ENCODE measurements at places on chromosomes 3 and 15.
A peak's percentile ranks its signal among the peaks of the same experiment; 100 is the strongest.

- no peak for DNase-seq
Observed at GRCh38 chr3:11140030-11140712, 14.1 kb upstream of the HRH1 start.

- DNase-seq, result no peak
Observed at GRCh38 chr15:36373550-36373949, 205.9 kb upstream of the CDIN1 start.

GRCh38 chr3:114490829-114491228, 197.0 kb downstream of the TIGIT start:
- DNase-seq, result no peak

DNA sequence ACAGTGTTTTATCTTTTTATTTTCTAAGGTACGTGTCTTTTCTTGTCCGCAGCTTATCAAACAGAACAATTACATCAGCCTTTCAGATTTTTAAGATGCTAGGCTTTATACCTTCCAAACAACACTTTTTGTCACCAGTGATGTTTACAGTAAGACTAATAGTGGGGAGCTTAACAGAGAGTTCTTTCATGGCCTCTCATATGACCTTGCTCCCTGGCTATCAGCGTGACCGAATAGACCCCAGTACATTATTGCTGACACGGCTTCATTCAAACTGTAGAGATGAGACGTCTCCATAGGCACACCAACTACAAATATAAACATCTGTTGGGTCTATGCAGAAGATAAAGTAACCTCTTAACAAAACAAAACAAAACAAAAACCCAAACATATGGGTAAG, 477.6 kb upstream of the KCNMB2 start:
- no peak for DNase-seq

GRCh38 chr15:56613811-56614210, 119.5 kb downstream of the ZNF280D start:
- no peak for DNase-seq

DNA sequence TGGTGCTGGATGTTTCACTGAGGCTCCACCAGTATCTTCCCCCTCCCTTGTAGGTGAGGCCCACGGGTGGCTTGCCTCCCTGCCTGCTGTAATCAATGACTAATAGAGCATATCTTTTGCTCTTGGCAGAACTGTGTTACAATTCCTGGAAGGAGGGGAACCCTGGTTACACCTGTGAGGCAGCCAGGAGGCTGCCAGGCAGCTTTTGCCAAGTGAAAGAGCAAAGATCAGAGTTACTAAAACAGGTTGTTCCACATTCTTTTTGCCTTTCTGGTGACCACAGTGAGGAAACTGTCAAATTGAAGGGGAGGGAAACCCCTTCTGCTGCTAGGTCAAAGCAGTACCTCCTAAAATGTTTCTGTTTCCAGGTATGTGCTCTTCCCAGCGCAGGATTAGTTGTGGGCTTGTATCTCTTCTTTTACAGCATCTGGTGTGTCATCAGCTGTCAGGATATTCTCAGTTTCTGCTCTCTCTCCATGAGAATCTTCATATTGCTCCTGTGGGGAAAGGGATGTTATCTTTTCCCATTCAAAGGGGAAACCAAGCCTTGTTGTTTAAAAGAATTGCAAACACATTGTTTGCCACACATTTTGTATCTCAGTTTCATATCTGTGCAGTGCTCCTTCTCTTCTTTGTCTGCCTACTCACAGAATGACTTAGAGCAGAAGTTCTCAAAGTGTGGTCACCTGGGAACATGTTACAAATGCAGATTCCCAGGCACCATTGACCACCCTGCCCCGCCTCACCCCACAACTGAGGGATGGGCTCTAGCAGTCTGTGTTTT, 137.4 kb upstream of the UMPS start:
- no peak for DNase-seq

DNA sequence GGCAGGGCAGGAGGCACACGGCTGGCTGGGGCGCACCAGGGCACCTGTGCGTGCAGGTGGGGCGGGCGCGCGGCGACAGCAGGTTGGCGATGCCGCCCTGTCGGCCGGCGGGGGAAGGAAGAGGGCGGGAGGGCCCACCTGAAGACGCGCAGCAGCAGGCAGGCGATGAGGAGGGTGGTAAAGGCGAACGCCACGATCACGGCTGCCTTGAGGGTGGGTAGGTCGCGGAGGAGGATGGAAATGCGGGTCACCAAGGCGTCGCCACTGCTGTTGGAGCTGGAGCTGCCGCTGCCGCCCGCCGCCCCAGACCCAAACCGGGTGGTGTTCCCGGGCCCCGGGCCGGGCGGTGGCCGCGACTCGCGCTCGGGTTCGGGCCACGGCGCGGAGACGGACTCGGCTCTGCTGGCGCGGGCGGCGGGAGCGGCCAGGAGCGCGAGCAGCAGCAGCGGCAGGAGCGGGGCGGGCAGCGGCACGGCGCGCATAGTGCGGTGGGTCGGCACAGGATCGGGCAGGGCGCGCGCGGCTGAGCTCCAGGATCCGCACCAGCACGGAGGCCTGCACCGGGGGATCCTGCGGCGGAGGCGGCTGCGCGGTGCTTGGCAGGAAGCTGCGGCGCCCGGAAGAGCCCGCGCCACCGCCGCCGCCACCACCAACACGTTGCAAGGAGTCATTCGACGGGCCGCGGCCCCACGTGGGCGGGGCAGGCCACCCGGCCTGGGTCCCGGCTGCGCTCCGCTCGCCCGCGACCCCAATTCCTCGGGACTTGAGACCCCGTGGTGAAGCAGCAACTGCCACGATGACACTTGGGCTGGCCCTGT, at the start of gene FAM174B:
TSS of gene FAM174B (minus strand) at position 598 of the 818 bp plus-strand sequence.
- no peak for DNase-seq

- no peak for DNase-seq
Observed at GRCh38 chr3:27713078-27713423, 9.1 kb downstream of the EOMES start.

GRCh38 chr3:59367150-59367549, 317.3 kb upstream of the CFAP20DC start:
- no peak for DNase-seq

DNA sequence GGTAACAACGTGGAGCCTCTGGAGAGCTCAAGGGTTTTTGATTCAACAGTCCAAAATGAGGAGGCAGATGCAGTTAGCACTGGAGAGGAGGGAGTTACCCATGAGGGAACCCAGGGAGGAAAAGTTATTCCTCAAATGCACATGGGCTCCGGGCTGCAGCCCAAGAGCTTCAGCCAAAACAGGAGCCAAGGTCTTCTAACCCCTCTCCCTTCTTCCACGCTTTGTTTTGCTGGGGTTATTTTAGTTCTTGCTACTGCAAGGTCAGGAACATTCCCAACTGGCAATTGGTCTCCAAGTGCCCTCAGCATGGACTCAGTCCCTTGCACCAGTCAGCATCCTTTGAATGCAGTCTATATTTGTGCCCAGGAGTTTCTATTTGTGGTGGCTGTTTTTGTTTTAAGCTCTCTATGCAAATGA, 90.0 kb downstream of the TGFBR2 start:
- DNase-seq, result no peak

GRCh38 chr3:105195260-105195659, 171.4 kb upstream of the ALCAM start:
- no peak for DNase-seq

GRCh38 chr3:42120866-42121265, 29.7 kb downstream of the TRAK1 start:
- no peak for DNase-seq

- DNase-seq, result peak; percentile 48
Observed at GRCh38 chr3:32175607-32176197, 62.8 kb upstream of the CMTM8 start.

DNA sequence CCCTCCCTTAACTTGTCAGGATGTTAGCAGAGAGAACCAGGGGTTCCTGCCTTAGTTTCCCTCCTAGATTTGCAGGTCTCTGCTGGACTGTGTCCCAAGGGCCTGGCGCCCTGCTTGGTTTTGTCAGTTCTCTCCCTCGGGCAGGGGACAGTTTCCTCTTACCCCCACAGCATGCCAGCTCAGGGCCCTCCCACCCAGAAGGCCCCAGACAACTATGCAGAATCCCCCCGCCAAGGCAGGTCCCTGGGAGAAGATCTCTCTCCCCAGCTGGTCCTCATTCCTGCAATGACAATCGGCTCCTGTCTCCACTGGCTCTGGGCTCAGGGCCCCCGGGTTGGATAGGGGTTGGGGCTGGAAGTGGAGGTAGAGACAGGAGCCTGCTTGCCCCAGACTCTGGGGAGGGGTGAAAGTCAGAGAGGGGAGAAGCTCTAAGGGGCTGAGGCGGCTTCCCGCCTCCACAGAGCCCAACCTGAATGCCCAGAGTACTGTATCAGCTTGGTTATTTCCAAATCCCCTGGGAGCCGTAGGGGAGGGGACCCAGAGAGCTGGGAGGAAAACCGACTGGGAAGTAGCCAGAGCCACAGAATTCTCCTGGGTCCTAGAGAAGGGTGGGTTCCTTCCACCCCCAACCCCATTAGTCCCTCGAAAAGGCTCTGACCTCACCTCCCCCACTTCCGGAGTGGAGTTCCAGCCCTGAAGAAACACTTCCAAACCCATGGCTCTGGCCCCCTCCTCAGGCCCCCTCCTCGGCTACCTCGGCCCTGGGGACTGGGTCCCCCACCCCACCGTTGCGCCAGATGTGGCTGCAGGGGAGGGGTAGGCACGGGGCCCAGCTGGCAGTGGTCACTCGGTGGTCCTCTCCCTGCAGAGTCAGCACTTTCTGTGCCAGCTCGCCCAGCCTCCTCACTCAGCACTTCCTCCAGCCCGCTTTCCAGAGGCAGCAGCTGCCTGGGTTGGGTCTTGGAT, 3.8 kb upstream of the LOXL1 start:
- no peak for DNase-seq

DNA sequence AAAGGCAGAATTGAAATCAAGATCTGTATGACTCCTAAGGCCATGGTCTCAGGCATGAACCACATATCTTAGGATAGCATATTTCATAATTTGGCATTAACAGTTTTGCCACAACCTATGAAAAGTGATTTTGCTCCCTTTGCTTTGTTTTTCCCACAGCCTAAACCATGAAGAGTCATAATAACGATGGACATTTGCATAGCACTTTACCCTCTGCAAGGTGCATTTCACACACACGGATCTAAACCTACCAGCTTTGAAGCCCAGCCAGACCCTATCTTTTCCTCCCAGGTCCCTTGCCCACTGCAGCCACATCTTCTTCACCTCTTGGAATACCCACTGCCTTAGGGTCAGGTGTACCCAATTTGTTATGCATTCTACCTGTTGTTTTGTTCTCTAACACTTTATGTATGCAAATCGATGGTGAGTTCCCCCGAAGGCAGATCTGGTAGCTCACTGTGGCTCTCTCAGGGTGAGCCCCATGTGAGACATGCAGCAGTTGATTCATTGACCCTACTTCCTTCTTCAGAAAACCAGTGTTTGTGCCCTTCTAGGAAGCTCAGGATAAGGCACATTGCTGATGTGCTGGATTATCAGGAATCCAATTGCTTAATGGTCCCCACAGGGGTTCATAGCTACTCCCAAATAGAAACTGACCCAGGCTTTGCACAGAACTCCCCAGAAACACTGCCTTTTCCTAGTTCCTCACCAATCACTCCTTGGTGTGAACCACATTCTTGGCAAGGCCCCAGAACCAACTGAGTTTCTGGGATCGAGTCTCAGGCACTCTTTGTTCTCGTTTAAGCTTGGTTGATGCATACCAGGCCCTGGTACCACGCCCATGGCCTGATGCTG, 8.7 kb downstream of the ARHGAP31 start:
- DNase-seq, result no peak

- DNase-seq, result peak; percentile 32
Observed at GRCh38 chr15:82663186-82663600, 16.0 kb upstream of the CPEB1 start.

GRCh38 chr3:14121859-14122258, 2.8 kb downstream of the CHCHD4 start:
- no peak for DNase-seq

DNA sequence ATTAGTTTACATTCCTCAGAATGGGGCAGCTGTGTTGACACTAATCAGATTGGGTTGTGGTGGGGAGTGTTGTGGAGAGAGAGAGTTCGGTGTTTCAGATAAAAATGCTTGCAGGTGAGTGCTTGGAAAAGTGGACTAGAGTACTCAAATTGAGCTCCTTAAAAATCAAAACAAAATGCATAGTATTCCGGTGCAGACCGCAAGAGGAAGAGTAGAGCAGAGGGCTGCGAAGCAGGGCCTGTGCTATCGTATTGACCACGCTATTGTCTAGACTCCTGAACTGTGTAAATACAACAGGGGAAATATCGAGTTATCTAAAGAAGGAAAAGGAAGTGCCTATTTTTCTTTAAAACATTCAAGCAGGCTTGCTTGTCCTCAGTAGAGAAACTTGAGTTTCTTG, 159.5 kb downstream of the TP63 start:
- DNase-seq, result no peak

DNA sequence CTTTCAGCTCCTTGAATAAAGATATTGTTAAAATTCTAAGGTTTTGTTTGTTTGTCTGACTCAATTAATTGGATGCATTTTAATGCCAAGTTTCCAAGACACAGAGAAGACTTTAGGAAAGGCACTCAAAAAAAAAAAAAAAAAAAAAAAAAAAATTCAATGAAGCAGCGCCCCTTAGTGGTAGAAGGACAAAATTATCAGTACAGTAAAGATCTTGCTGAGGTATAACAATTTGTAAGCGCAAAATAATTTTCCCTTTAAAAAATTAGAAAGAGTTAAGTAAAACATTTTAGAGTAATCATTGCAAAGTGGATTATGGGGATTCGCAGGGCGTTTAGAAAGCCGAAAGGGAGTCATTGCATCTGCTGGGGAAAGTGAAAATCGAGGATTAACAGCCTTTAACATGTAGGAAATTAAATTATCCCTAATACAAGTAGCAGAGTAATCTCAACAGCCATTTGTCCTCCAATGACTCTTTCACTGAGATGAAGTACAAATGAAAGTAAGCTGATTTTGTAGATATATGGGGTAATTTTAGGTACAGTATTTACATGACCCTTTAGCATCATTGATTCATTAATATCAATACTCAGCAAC, 5.8 kb upstream of the DIS3L start:
- no peak for DNase-seq

DNA sequence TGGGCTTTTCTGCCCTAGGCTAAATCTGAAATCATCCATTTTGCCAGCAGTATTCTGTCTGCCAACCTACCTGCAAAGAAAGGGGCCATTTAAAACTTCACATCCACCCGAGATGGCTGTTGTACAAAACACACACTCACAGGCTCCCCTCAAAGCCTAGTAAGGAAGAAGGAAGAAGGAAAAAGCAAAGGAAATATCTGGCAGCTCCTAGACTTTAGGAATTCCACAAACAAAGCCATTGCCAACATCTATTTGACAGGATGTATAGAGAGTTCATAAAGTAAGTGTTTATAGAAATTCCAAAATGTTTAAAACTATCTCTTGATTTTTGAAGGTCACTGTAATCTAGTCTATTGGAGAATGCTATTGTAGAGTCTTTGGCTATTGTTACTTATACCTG, 91.9 kb upstream of the THBS1 start:
- DNase-seq, result no peak

All from activated T-cell treated with anti-CD3 and anti-CD28 coated beads, Interleukin-2, amount 50 U/mL, for 4 hours (primary cell).